ENCODE measurements at places on chromosomes 2 and 18. TPM values are rescaled to one million over a fixed set of nuclear protein-coding genes. Genes with fewer than 3 reads are reported as not detected.

GRCh38 chr2:39623917-39624316, 41.8 kb upstream of the TMEM178A start:
- peak; percentile 51 for DNase-seq

- no peak for DNase-seq
Measured at GRCh38 chr2:180573951-180574350, 406.5 kb upstream of the UBE2E3 start.

DNA sequence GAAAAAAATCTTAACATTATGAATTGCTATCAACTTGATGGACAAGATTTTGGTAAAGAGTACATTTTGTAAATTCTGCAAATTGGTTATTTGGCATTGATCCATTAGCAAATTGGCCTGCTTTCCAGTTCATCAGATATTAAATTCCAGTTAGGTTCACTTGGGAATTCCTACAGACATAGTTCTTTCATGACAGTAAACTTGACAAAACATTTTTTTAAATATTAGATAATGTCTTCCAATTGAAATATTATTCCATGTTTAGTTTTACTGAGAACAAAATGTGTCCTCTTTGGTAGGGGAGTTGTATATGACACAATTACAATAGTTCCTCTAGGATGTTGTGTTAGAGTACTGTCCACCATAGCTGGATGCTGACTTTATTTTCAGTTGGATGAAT, 141.9 kb downstream of the LCLAT1 start:
- no peak for DNase-seq

- DNase-seq = no peak
Measured at GRCh38 chr2:174951745-174952144, 53.4 kb downstream of the CHN1 start.

DNA sequence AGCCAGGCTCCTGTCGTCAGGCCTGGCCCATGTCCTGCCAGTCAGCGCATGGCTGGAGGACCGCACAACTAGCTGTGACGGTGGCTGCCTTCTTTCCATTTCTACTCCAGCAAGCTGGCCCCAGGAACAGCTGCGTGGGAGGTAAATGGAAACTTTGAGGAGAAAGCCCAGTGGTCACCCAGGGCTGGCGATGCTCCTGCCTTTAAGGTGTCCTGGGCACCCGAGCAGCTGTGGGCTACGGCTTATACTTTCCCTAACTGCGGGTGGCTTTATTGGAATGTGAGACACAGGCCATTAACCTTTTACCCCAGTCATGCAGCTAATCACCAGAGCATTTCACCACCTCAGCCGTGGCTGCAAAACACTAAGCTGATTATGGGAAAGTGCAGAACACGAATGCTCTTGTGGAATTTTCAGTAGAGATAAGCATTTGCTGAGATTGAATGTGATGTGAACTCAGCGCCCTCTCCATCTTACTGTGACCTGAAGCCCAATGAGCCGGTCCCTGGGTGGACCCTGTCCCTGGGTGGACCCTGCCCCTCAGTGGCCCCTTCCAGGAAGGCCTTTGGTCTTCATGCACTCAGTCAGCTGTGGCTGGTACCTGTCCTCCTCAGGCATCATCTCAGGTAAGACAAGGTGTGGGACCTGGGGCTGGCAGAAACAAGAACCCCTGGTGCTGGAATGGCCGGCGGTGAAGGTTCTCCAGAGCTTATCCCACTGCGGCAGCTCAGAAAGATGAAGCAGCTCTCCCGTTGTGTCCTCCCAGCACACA, 275.4 kb upstream of the HS6ST1 start:
- peak; percentile 30 for DNase-seq

DNA sequence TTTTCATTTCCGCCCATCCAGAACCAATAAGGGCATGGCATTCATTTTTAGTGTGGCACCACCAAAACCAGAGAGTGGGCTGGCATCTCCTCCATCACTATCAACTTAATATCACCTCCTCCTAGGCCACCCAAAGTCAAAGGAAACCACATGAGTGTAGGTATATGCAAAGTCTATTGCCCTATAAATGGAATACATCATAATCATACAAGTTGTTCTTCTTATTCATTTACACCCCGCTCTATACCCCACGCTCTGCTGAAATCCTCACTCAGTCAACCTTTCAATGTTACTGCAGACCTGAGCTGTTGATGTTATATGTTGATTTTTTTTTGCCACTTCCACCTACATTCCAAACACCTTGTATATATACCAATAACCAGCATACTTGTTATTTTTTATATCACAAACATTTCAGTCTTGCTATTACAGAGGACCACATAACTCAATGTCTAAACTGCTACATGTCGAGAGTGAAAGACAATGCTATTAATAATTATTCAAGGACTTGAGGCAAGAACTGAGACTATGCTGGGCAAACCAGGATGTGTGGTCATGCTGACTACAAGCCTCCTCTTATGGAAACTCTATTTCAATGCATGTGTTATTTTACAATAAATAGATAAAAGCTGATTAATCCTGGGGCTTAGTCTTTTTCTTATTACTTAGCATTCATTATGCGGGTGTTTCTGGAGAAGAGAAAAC, 466.5 kb upstream of the ID2 start:
- DNase-seq = no peak

GRCh38 chr2:17373741-17374140, 144.5 kb downstream of the RAD51AP2 start:
- no peak for DNase-seq

GRCh38 chr2:72150861-72151356, 3.2 kb upstream of the CYP26B1 start:
- no peak for DNase-seq

DNA sequence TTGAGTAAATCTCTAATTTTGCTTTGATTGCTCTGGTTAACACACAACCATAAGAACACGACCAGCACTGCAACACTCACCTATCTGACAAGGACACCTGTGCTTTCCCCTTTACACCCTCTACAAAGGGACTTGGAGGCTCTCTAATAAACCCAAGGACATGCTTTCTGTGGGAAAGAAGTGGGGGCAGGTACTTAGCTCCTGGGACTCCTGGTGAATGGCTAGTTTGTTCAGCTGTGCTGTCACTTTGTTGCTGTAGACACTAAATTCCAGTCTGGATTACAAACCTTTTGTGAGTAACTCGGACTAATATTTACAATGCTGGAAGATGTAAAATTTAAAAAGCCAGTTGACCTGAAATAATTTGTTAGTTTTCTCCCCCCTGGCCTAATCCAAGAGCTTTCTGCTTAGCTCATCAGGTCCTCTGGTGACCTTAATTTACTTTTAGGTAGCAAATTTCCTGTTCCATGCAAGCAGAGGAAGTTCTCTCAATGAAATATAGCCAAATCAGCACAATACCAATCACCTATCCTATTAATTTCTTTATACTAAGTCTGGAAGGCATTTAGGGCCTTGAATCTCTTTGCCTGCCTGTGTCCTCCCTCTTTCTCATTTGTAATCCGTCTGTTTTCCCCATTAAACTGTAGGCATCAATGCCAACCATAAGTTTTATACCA, 67.5 kb downstream of the PLCL1 start:
- no peak for DNase-seq

DNA sequence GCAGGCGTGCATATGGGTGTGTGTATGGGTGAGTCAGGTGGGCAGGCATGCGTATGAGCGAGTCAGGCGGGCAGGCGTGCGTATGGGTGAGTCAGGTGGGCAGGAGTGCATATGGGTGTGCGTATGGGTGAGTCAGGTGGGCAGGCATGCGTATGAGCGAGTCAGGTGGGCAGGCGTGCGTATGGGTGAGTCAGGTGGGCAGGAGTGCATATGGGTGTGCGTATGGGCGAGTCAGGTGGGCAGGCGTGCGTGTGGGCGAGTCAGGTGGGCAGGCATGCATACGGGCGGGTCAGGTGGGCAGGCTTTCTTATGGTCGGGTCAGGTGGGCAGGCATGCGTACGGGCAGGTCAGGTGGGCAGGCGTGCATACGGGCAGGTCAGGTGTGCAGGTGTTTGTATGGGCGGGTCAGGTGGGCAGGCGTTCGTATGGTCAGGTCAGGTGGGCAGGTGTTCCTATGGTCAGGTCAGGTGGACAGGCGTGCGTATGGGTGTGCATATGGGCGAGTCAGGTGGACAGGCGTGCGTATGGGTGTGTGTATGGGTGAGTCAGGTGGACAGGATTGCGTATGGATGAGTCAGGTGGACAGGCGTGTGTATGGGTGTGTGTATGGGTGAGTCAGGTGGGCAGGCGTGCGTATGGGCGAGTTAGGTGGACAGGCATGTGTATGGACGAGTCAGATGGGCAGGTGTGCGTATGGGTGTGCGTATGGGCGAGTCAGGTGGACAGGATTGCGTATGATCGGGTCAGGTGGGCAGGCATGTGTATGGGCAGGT, 28.7 kb upstream of the KLF11 start:
- no peak for DNase-seq

DNA sequence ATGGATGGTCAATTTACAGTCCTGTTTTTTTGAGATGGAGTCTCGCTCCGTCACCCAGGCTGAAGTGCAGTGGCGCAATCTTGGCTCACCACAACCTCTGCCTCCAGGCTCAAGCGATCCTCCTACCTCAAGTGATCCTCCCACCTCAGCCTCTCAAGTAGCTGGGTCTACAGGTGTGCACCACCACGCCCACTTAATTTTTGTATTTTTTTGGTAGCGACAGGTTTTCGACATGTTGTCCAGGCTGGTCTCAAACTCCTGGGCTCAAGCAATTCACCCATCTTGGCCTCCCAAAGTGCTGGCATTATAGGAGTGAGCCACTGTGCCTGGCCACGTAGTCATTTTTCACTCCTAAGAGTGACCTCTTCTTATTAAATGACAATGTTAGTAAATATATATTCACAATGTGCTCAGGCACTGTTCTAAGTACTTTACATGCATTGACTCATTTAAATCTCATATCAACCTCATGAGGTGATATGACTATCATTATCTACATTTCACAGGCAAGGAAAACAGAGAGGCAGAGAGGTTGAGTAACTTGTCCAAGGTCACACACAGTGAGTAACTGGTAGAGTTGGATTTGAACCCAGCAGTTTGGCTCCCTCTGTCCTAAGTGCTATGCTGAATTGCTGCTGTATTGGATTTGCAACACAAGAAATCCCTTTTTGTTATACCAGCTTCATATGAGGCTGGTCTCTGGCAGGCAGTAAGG, 5.6 kb upstream of the DIS3L2 start:
- DNase-seq = no peak

- no peak for DNase-seq
Measured at GRCh38 chr2:72116081-72116533, 31.6 kb downstream of the CYP26B1 start.

DNA sequence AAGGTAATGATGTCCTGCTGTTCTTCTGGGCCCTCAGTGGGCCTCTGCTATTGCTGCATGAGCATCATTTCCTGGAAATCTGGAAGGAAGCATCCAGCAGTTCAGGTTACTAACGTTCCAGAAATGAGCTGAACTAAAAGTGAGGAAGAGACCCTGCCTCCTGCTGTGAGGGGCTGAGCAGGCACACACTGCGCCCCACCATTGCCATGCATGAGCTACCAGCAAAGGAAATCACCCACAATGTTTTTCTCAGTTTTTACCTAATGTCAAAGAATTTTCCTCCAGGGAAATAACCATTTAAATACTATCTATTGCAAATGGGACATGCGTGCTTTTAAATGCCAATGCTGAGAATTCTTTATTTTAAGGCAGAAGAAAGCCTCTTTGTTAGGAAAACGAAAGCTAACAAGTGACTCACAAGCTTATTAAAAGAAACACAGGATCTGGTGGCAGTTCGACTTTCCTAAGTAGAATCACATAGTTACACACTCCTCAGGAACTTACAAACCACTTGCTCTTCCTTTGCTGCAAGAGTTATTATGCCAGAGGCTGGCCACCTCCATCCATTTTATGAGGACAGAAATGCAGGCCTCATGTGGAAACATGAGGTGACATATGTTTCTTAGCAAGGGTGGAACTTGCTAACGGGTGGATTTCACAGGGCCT, 152.6 kb upstream of the TTC39C start:
- no peak for DNase-seq

DNA sequence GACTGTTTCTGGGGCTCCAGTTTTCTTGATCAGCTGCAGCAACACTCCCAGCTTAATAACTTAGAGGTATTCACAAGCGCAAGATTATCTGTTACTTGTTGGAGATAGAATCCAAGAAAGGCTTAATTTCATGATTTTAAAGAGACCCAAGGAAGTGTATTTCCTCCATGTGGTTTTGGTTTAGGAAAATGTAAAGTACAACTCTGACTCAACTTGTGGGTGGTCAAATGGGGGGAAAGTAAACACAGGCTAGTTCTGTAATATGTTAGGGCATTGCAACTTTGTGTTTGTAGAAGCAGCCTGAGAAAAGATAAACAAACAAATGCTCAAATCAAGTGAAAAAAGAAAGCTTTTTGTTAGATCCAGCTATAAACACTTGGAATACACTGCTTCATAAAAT, 90.1 kb upstream of the COL3A1 start:
- peak; percentile 92 for DNase-seq

GRCh38 chr18:10262566-10262965, 191.9 kb upstream of the APCDD1 start:
- no peak for DNase-seq

- no peak for DNase-seq
Measured at GRCh38 chr2:159640176-159640575, 23.8 kb upstream of the BAZ2B start.

Gene ERFE
- total RNA-seq = 0.52 TPM

Gene TEKT4
- total RNA-seq = 7.7 TPM

Gene SLC4A3
- total RNA-seq = 1.8 TPM

Gene TTR
- total RNA-seq = 0.97 TPM

Gene CDKL4
- 6.5 TPM for total RNA-seq

Gene PSTPIP2
- total RNA-seq = 11.2 TPM

Gene MYOM1
- total RNA-seq = 4.6 TPM

Data from lung (tissue), 17 donors.